Activated CD8-positive, alpha-beta memory T cell treated with anti-CD3 and anti-CD28 coated beads for 1 hour (primary cell): ENCODE measurements at places on chromosomes 6 and 20.

GRCh38 chr20:21632031-21632734, 73.3 kb upstream of the PAX1 start:
- no peak for DNase-seq

- DNase-seq: no peak
Measured at GRCh38 chr6:148323344-148323743, 19.3 kb upstream of the SASH1 start.

GRCh38 chr20:14710951-14711350, 373.5 kb upstream of the FLRT3 start:
- DNase-seq: no peak

- no peak for DNase-seq
Measured at GRCh38 chr6:133360194-133360593, 119.0 kb downstream of the EYA4 start.

DNA sequence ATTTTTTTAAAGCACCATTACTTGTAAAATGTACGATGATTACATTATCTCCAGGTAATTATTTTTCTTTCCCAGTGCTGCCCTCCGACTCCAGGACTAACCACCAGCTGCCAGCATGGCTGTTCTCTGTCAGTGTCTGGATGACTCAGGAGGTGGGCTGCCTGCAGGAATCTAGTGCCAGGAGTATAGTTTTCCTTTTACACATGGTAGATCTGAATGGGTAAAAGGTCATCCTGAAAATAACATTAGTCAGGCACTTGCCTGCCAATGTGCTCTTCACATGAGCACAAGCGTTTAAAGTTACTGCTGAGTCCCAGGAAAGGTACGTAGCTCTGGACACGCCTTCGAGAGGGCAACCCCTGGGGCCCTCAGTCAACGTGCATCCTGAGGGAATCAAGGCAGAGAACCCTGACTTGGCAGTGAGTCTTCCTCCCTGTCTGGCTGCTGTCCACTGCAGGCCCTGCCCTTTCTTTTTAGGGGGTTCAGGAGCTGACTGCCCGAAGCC, 2.4 kb downstream of the DYNLT1 start:
- no peak for DNase-seq

- DNase-seq: no peak
Measured at GRCh38 chr20:33925867-33926266, 67.8 kb upstream of the RALY start.

DNA sequence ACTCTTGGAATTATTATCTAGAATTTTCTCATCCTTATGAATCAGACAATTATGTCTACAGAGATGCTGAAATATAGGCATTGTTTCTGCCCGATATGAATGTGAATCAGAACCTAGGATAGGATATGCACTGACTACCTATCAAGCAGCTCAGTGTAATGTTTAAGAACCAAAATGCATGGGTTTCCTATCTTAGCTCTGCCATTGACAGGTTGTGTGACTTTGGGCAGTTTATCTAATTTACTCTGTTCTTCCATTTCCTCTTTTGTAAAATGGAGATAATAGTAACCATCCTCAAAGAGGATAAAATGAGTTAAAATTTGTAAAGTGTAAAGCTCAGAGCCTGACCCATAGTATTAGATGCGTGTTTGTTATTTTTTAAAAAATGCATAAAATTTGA, 10.2 kb upstream of the AIG1 start:
- DNase-seq: no peak
